Mesothelial cell of epicardium (in vitro differentiated cells): ENCODE measurements at places on chromosomes 2 and 18. TPM values are rescaled to one million over a fixed set of nuclear protein-coding genes. Genes with fewer than 3 reads are reported as not detected.

DNA sequence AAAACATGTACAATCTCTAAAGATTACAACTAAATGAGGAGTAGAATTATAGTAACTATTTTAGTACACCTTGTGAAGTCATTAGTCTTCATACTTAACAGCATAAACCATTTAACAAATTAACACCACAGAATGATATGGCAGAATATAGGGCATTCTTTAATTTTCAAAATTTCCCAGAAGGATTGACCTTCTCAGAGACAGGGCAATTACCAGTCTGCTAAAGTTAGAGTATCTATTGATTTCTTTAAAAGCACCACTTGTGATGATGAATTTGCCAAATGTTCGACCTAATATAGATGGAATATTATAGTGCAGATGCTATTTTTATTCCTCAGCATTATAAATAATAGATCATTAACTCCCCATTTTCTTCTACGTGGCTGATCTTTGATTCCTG lies 192.6 kb downstream of the DPP4 start:
- H3K4me1 ChIP-seq = no peaks in the 10 kb centered on the region
- H3K4me3 ChIP-seq = no peak overlapping the region
- H3K27me3 ChIP-seq = peaks cover 10% of the 10 kb centered on the region
- H3K27ac ChIP-seq = no peak overlapping the region
- DNase-seq = no peak

GRCh38 chr2:135299658-135300244 lies 231.3 kb downstream of the ZRANB3 start:
- H3K27me3 ChIP-seq = no peaks in the 10 kb centered on the region
- peaks cover 2% of the 10 kb centered on the region for H3K4me1 ChIP-seq
- H3K4me3 ChIP-seq = no peak overlapping the region
- DNase-seq = no peak
- peaks cover 31% of the 10 kb centered on the region for H3K36me3 ChIP-seq

DNA sequence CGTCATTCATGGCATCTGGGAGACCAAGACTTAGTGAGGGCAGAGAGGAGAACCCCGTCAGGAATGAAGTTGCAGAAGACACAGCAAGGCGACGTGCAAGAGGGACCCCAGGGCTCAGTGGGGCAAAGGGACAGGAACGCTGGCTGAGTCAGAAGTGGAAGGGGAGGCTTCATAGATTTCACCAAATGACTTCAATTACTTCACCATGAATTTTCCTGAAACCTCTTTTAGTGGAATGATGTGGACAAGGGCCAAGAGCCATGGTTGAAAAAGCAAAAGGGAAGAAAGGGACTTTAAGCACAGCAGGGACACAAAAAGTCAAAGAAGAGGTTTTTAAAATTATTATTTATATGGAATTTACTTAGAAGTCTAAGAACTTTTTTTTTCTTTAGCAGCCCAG lies 141.6 kb upstream of the PID1 start:
- H3K36me3 ChIP-seq = no peaks in the 10 kb centered on the region
- H3K27me3 ChIP-seq = no peaks in the 10 kb centered on the region
- no peak for DNase-seq

GRCh38 chr18:22734791-22735627 lies 198.1 kb upstream of the RBBP8 start:
- H3K4me3 ChIP-seq = no peak overlapping the region
- H3K4me1 ChIP-seq = peaks cover 4% of the 10 kb centered on the region
- no peak overlapping the region for H3K27ac ChIP-seq
- H3K27me3 ChIP-seq = peaks cover 6% of the 10 kb centered on the region
- H3K36me3 ChIP-seq = no peaks in the 10 kb centered on the region
- no peak for DNase-seq

GRCh38 chr2:18910843-18911242 lies 321.5 kb upstream of the NT5C1B start:
- DNase-seq = no peak
- no peak overlapping the region for H3K27ac ChIP-seq
- H3K36me3 ChIP-seq = peaks cover 3% of the 10 kb centered on the region
- no peak overlapping the region for H3K4me3 ChIP-seq
- no peaks in the 10 kb centered on the region for H3K27me3 ChIP-seq

DNA sequence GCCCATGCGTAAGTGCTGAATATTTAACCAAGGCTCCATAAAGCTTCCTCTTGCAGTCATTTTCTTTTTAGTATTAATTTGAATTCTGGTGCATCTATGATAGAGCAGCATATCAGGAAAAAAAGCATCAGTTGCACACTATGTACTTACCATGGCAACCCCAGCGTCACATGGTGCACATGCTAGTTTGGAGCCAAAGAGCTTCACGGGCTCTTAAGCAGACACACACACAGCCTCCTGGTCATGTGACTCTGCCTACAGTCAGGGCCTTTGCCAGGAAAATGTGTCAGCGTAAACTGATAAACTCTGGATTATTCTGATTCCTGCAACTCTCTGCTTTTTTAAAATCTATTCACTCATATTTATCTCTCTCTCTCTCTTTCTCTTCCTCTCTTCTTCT lies 30.2 kb downstream of the NYAP2 start:
- peaks cover 2% of the 10 kb centered on the region for H3K27me3 ChIP-seq
- DNase-seq = no peak
- H3K27ac ChIP-seq = peak overlapping the region; percentile 18
- H3K4me3 ChIP-seq = no peak overlapping the region
- H3K36me3 ChIP-seq = no peaks in the 10 kb centered on the region
- H3K4me1 ChIP-seq = peaks cover 14% of the 10 kb centered on the region

GRCh38 chr2:33130544-33130943 lies 183.8 kb downstream of the LTBP1 start:
- no peak overlapping the region for H3K27ac ChIP-seq
- H3K27me3 ChIP-seq = no peaks in the 10 kb centered on the region
- no peak for DNase-seq
- H3K36me3 ChIP-seq = peaks cover 7% of the 10 kb centered on the region
- H3K4me1 ChIP-seq = peaks cover 24% of the 10 kb centered on the region

DNA sequence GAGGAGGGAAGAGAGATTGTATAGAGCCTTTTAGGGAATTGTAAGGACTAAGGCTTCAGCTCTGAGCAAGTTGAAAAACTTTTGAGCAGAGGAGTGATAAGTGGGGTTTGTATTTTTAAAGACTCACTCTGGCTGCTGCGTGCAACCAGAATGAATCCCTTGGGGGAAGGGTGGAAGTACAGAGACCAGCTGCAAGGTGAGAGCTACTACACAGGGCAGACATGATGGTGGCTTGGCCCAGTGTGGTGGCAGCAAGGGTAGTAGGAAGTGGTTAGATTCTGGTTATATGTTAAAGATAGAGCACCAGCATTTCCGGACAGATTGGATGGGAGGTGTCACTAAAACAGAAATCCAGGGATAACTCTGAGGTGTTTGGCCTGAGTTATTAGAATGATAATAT lies 10.1 kb upstream of the SESTD1 start:
- no peaks in the 10 kb centered on the region for H3K36me3 ChIP-seq
- no peaks in the 10 kb centered on the region for H3K27me3 ChIP-seq
- no peaks in the 10 kb centered on the region for H3K4me1 ChIP-seq

DNA sequence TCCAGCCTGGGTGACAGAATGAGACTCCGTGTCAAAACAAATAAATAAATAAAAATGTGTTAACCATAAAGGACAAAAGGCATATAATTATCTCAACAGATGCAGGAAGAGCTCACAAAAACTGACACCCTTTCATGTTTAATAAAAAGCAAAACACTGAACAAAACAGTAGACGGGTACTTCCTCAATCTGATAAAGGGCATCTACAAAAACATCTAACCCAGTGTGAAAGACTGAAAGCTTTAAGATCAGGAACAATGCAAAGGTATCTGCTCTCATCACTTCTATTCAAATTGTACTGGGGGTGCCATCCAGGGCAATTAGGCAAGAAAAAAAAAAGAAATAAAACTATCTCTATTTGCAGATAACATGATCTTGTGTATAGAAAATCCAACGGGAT lies 11.7 kb upstream of the NCL start:
- no peaks in the 10 kb centered on the region for H3K4me1 ChIP-seq
- no peak overlapping the region for H3K4me3 ChIP-seq
- H3K27ac ChIP-seq = no peak overlapping the region
- no peak for DNase-seq
- H3K36me3 ChIP-seq = no peaks in the 10 kb centered on the region
- H3K27me3 ChIP-seq = peaks cover 3% of the 10 kb centered on the region

GRCh38 chr2:169860149-169860548 lies 32.9 kb downstream of the UBR3 start:
- H3K36me3 ChIP-seq = peaks cover 20% of the 10 kb centered on the region
- peaks cover 20% of the 10 kb centered on the region for H3K4me1 ChIP-seq
- DNase-seq = no peak
- H3K4me3 ChIP-seq = no peak overlapping the region

DNA sequence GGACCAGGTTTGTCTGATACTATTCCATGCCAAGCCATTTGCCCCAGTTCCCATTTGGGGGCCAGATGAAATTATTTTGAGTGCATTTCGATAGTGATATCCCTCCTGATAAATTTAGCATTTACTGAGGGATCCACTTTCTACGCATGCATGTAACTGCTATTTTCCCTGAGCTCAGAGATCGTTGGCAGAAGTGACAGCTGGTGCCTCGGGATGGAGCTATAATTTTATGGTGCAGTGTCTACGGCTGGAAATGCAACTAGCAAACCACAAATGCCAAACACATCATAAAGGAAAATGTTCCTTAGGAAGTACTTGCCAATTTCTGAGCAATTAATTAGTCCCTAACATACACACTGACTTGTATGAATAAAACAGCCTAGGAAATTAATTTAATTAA lies 254.8 kb downstream of the SLC8A1 start:
- H3K36me3 ChIP-seq = no peaks in the 10 kb centered on the region
- peaks cover 30% of the 10 kb centered on the region for H3K4me1 ChIP-seq
- no peak for DNase-seq
- no peak overlapping the region for H3K27ac ChIP-seq

DNA sequence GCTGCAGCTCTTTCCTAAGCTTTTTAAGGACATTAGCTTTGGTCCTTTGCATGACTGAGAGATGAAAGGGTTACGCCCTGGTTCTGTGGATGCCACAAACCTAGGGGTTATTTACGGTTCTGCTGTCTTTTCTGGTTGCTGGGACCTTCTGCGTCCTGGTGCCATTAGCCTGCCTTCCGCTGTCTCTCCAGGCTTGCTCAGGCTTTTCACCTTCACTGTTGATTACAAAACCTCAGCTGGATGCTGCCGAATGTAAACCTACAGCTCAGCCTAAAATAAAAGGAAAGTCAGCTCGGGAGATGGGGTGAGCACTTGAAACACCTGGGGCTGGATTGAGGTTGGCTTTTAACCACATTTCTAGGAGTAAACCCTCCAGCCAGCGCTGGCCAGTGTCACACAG lies 130.9 kb upstream of the ARHGAP28 start:
- no peak for DNase-seq
- no peak overlapping the region for H3K27ac ChIP-seq
- H3K36me3 ChIP-seq = peaks cover 3% of the 10 kb centered on the region

The CD8B gene
- 0.24 TPM in 1 of 3 replicates, not detected in the others for total RNA-seq

The LIMS2 gene
- total RNA-seq = 11.9 to 13.0 TPM (median 11.9 TPM) in 3 replicates

The COLEC12 gene
- total RNA-seq = 68.7 to 70.5 TPM (median 70.0 TPM) in 3 replicates

The NOL4 gene
- total RNA-seq = 1.4 to 2.6 TPM (median 2.6 TPM) in 3 replicates

The OR6B2 gene
- not detected in 3 replicates for total RNA-seq
